ENCODE measurements at places on chromosomes 5 and 9.

DNA sequence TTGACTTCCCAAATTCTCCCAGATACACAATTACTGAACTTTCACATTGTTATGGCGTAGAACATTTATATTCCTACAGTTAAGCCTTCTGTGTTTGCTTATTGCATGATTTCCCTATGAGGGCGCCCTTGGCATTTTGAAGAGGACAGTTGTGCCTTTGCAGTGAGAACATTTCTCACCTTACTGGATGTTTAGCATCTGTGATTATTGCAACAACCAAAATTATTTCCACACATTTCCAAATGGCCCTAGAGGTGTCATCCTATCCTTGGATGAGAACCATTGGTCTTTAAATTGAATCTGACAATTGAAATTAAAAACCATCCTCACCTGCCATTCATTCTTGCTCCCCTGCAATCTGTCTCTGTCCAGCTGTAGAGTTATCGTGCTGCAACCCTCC, 104.0 kb downstream of the MAMDC2 start:
- no peak for DNase-seq

DNA sequence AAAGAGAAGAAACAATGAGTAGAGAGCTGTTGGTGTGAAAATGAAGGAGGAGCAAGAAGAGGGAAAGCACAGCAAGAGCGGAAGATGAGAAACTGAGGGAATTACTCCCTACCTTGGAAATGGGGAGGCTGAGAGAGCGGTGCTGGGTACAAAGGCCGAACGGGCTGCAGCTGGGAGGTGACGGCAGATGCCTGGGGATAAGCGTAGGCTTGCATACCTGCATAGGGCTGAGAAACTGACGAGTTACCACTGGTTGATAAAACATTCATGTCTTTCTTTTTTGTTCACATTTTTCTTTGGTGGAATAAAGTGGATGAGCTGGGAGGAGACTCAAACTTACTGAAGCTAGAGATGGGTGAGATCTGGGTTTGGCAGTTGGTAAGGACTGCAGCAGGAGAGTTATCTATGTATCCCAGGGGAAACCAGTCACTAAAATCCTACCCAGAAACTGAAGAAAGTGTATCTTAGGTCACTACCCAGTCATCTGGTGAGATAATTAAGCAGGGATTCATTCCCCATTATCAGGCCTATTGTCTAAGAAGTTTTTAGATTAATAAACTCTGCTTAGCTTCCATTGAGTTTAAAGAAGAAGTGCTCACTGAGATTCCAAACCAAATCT, 34.8 kb downstream of the FKBP15 start:
- DNase-seq: no peak

DNA sequence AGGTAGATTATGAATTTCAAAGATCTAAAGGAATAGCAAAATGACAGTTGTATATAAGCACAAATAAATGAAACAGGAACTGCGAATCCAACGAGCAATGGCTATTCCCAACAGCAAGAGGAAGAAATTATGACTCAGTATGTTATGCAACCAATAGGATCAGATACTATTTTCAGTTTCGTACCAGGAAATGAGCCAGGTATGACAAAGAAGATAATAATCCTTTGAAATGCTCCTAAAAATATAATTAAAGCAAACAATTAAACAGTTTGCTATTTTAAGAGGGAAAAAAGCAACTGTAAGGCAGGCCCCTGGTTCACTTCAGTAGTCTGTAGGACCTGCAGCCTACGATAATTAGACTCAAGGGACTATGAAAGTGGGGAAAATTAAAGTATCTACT, 58.9 kb downstream of the AUH start:
- DNase-seq: no peak

GRCh38 chr9:127949827-127950512, 12.3 kb upstream of the DPM2 start:
- no peak for DNase-seq

- DNase-seq: no peak
These were observed 92.2 kb upstream of the TRPC7 start for GRCh38 chr5:136457390-136458013.

DNA sequence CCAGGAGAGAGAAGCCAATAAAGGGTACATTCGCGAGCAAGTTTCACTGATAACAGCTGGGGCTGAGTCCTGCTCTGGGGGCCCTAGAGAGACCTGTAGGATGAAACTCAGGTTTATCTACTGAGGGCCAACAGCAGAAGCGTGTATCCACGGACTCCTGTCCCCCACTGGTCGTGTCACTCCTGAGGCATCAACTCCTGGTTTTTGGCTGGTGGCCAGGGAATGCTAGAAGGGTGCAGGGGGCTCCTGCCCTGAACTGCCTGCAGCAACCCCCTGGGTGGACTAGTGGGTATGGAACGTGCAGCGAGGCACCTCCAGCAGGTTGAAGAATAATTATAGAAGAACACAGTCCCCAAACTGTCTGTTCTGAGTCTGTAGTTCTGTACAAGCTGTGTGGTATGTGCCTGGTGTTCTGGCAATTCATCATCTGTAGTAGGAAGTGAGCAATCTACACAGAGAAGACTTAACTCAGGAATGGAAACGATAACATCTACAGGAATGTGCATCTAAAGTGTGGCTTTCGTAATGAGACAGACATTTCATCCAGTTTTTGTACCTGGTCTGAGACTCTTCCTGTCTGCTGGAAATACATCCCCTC, 64.5 kb upstream of the GNA14 start:
- no peak for DNase-seq

DNA sequence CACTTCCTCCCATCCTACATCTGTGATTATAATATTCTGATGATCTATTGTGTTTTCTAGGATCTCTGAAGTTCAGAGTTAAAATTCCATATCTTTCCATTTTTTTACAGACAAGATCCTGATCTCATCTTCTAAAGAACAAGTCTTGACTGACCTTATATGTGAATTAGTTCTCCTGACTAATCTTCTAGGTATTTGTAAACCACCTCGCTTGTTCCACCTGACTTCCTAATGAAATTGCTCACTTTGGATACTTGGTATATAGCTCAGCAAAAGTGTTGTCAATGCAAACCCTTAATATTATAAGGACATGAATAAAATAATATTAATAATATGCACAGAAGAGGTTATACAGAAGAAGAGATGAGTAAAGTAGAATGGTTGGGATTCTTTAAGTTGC, 68.2 kb upstream of the NR4A3 start:
- no peak for DNase-seq

All from HAP-1 (cell line).